ENCODE measurements at places on chromosomes 2 and 18.

- DNase-seq, result no peak
These were observed 124.2 kb upstream of the REV1 start for GRCh38 chr2:99613980-99614379.

DNA sequence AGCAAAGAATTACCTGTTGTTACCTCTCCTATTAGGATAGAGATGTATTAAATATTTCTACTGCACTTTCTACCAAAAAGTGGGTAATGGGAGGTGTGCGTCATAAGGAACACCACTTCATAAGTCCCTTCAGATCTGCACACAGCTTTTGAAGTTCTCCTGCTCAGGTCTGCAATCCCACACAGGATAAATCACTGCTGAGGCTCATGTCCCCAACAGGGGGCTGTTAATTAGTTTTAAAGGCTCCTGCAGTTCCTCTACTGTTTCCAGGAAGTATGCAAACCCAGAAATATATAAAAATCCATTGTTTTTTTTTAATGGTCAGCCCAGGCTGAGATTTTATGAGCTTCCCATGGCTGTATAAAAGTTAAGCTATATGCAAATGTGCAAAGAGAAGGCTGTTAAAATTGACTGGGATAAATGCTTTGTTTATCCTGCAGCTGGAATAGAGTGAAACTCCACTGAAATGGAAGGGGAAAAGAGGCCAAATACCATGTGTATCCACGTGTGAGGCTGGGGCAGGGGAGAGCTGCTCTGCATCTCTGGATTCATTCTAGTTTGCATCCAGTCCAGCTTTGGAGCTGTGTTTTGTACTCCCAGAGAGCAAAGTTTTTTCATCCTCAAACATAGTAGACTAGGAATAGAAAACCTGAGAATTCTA, 903.7 kb downstream of the TDRD15 start:
- no peak for DNase-seq

DNA sequence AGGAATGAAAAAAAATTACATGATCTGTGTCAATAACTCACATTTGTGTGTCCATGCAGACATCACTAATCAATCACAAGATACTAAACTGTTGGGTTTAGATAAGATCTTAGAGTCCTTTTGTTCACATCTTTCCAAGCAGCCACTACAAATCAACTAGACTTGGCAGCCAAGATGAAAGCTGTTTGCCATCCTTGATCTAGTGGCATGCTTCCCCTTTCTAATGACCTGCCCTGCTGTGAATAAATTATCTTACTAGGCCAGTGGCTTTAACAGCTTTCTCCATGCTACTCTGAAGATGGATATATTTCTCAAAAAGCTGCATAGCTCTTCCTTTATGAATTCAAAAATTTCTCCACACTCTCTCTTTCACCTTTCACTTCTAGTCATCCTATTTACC, 1338.0 kb upstream of the ACVR2A start:
- no peak for DNase-seq

DNA sequence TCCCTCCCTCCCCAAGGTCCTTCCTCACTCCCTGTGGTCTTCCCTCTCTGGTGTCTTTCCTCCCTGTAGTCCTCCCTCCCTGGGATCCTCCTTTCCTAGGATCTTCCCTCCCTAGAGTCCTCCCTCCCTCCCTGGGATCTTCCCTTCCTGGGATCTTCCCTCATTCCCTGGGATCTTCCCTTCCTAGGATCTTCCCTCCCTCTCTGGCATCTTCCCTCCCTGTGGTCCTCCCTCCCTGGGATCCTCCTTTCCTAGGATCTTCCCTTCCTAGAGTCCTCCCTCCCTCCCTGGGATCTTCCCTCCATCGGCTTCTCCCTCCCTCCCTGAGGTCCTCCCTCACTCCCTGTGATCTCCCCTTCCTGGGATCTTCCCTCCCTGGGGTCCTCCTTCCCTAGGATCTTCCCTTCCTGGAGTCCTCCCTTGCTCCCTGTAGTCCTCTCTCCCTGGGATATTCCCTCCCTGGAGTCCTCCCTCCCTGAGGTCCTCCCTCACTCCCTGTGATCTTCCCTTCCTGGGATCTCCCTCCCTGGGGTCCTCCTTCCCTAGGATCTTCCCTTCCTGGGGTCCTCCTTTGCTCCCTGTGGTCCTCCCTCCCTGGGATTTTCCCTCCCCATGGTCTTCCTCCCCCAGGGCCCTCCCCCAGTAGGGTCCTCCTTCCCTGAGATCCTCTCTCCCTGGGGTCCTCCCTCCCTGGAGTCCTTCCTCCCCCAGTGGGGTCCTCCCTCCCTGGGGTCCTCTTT, 23.0 kb downstream of the STK25 start:
- no peak for DNase-seq

- no peak for DNase-seq
These were observed 427.3 kb upstream of the ST6GAL2 start for GRCh38 chr2:107313316-107313715.

GRCh38 chr2:58039170-58039611, 7.4 kb upstream of the VRK2 start:
- no peak for DNase-seq

- no peak for DNase-seq
These were observed 84.2 kb downstream of the IRS1 start for GRCh38 chr2:226715347-226715990.

DNA sequence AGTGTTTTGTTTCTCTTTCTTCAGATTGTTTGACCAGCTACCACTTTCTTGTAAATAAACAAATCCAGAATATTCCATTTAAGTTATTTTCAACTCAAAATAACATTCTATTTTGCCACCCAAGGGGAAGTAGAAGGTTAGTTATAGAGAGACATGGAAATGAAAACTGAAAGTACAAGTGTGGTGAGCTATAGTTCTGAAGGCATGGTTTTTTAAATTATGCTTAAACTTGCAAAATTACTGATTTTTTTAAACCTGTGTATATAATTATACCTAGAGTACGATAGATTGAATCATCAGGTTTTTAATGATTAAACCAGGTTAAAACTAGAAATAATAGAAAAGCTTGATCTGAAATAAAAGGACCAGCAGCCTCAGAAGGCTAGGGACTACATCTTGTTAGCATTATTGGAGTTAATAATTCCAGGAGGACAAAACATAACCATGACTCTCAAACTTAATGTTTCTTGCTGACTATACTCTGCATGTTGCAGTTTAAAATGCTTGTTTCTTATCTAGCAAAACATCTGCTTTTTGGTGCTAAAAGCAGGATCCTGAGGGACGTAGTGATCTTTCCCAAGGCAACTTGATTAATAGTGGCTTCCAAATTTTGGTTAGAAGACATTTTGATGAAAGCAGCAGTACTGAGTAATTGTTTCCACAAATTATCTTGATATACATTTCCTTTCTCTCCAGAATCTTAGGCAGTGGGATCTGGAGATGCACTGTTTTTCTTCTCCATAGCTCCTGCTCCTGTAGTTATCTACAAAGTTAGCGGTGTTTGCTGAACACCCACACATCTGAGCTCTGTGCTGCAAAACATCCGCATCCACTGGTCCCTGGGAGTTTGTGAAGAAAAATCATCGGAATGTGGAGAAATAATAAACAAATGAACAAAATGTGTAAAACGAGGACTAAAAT, 327.2 kb upstream of the PKDCC start:
- no peak for DNase-seq

DNA sequence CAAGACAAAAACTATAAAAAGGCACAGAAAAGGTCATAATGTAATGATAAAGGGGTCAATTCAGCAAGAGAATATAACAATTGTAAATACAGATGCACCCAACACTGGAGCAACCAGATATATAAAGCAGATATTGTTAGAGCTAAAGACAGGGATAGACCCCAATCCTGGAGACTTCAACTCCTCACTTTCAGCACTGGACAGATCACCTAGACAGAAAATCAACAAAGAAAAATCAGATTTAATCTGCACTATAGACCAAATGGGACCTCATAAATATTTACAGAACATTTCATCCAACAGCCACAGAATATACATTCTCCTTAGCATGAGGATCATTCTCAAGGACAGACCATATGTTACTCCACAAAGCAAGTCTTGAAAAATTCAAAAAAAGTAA, 114.2 kb downstream of the ROCK1 start:
- no peak for DNase-seq

GRCh38 chr18:50446629-50447028, 71.8 kb downstream of the SKA1 start:
- no peak for DNase-seq

GRCh38 chr18:62420151-62420512, 95.0 kb downstream of the TNFRSF11A start:
- no peak for DNase-seq

DNA sequence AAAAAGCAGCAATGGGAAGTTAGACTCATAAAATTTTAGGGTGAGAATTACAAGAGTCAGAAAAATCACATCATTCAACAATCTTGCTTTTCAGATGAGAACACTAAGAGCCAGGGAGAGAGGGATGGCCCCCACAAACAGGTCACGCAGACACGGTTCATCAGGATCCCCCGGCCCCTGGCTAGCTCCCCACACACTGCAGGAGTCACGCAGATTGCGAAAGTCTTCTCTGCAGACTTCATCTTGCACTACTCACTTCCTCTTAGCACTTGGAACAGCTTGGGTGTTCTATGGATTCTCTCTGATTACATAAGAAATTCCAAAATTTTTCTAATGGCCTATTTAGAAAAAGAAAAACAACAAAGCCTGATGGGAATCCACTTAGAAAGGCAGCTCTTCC, 21.6 kb upstream of the SULT1C2 start:
- DNase-seq, result no peak

DNA sequence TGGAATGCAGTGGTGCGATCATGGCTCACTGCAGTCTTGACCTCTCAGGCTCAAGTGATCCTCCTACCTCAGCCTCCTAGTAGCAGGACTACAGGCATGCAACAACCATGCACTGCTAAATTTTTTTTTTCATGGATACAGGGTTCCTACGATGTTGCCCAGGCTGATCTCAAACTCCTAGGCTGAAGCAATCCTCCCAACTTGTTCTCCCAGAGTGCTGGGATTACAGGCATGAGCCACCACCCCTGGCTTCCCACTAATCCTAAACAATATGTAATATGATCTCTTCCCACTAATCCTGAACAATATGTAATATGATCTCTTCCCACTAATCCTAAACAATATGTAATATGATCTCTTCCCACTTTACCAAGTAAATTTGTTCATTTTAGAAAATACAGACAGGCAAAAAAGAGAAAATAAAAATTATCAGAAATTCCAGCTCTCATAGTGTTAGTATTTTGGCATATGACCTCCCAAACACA, 33.7 kb upstream of the C18orf32 start:
- no peak for DNase-seq

DNA sequence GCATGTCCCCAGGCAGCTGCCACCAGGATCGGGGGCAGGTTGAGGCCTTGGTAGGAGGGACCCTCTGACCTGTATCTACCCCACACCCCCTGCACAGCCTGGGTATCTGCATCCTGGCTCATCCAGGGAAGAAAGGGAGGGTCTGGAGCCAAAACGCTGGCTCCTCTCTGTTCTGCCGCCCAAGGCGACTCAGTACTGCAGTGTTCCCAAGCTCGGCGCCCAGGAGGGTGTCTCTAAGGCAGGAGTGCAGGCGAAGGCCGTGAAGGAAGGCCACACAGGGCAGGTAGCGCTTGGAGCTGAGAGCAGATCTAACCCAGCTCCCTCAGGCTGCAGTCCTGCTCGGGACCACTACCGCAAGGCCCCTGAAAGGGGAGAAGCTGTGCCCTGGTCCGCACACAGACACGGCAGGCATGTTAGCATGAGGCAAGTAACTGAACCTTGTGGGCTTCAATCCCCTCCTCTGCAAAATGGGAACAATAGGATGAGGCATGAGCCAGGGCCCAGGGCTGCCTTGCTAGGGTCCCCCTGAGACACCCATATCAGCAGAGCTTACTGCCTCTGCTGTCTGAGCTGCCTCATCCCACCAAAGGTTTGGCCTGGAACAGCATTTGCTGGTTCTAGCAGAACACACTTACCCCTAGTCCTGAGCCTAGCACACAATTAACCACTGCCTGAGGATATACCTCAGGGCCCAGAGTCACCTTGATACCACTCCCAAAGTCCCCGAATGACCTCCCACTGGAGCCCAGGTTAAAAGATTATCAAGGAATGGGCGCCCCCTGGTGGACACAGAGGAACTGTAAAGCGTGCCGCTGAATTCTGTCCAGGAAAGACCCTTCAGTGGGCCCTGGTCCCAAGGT, 6.5 kb downstream of the PTMA start:
- DNase-seq, result peak; percentile 89
